ENCODE measurements at places on chromosomes 13 and 19. TPM values are rescaled to one million over a fixed set of nuclear protein-coding genes. Genes with fewer than 3 reads are reported as not detected.

DNA sequence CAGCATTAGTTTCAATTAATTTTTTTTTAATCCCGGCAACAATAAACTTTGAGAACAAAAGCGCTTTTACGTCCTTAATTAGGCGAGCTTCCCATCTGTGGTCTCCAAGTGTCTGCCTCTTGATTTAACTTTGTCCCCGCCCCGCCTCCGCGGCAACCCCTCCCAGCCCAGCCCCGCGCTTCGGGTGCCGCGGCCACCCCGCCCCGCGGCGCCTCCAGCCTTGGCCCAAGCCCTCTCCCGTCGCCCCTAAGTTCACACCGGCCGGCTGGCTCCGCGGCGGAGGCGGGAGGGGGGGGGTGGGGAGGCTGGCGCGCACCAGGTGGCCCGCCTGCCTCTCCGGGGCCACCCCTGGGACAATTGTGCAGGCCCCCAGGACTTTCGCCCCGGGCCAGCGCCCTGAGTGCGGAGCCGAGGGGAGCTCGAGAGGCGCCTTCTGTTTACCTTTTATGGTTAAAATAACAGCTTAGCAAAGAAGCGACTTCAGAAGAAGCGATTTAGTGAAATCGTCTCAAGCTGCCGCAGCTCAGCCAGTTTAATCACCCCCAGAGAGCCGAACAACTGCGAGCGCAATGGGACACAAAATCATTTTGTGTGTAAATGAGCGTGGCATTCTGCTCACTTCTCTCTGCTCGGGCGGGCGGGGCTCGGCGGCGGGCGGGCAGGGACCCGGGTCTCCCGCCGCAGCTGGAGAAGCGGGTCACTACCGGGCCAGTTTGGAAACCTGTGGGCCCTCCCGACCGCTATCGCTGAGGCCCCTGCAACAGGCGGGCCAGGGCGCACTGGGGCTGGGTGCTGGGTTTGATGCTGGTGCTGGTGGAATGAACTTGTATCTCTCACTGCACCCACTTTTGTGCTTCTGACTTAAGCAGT is 1.4 kb downstream of the KCTD15 start:
- peak; percentile 11 for ATAC-seq

GRCh38 chr19:33780746-33781145 is 15.9 kb upstream of the KCTD15 start:
- no peak for ATAC-seq

- peak; percentile 63 for ATAC-seq
Measured at GRCh38 chr13:44435142-44435918, 61.7 kb downstream of the SERP2 start.

GRCh38 chr19:18179957-18180356 is 6.3 kb downstream of the IFI30 start:
- ATAC-seq = no peak

- ATAC-seq = no peak
Measured at GRCh38 chr13:79448413-79448812, 32.5 kb upstream of the NDFIP2 start.

DNA sequence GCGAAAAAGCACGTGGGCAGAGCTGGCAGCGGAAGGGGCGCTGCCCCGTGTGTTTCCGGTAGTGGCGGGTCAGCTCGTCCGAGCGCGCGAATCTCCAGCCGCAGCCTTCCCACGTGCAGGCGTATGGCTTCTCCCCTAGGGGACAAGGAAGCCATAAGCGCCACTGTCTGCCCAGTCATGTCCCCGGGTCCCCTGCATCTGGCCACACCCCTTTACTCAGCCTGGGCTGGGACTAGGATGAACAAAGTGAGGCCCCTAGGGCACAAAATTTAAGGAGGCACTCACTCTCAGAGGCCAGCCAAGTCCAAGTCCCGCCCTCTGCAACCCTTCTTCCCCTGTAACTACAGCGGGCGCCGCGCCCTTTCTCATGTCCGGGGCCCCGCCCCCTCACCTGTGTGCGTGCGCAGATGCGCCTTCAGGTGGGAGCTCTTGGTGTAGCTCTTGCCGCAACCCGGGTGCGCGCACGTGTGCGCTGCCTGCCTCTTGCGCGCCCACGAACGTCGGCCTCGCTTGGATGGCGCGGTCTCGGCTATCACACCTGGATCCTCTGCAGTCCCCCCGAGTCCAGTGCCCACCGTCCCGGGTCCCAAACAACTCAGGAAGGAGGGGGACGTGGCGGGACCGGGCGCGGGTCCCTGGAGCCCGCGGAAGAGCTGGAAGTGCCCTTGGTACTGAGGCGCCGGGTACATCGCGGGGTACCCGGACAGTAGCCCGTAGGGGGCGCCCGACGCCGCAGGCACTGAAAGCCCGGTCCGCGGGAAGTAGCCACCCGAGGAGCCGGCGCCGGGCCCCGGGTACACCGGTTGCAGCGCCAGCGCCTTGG is 1.9 kb downstream of the KLF1 start:
- ATAC-seq = peak; percentile 8

DNA sequence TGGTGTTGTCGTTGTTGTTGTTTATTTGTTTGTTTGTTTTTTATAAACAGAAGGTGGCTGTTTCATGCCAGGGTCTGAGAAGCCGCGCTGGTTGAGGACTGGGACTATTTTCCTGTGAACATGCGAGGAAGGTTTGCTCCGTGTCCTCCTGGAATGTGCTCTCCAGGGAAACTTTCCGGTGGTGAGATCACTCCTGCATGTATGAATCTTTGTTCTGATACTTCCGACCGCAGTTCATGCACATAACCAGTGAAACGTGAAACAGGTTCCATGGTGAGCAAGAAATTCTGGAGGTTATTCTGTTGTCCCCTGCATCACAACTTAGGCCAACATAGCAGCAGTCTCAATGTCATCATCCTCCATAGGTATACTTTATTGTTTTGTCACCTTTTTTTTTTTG is 187.6 kb upstream of the ARGLU1 start:
- no peak for ATAC-seq

- ATAC-seq = no peak
Measured at GRCh38 chr13:93118081-93118615, 108.5 kb upstream of the GPC6 start.

GRCh38 chr13:107866032-107866940 is 349.1 kb downstream of the LIG4 start:
- peak; percentile 20 for ATAC-seq

DNA sequence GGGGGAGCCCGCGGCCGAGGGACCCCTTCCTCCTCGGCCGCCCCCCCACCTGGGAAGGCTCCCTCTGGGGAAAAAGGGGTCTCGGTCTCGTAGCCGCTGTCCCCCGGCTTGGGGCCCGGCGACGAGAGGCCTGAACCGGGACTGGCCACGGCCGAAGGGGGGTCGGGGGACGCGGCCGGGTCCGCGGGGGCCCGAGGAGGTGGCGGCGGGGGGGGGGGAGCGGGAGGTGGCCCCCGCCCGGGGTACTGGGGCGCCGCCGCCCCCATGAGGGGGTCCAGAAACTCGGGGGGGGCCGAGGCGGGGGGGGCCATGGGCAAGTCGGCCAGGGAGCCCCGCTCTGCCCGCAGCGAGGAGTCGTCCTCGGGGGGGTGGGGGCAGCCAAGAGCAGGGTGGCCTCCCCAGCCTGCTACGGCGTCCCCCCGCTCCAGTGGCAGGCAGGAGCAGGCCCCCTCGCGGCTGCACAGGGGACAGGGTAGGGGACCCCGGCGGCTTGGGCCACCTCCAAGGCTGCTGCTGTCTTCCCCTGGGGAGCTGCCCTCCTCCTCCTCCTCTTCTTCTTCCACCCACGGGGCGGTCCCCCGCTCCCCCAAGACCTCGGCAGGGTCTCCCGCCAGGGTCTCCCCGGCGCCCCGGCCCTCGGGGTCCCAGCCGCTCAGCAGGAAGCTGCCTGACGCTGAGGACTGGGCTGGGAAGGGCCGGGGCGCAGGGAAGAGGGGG is 12.9 kb downstream of the LMTK3 start:
- ATAC-seq = peak; percentile 9

DNA sequence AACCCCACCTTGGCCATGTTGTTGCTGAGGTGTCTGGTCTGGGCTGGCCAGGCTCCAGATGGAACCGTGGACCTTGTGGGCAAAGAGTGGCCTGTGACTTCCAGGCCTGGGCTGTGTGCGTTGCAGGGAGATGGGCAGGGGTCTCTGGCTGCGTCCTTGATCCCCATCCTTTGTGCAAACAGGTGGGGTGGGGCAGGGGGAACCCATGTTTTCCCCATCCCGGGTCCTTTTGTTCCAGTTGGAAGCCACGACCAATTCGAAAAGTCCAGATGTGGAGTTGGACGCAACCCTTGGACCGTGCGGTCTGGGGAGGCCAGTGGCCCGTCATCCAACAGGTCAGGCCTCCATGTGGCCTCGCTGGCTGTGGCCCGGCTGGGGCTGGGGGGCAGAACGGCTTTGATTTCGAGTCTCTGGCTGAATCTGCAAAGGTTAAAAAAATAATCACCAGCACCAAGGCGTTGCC is 13.1 kb upstream of the COMP start:
- ATAC-seq = no peak

DNA sequence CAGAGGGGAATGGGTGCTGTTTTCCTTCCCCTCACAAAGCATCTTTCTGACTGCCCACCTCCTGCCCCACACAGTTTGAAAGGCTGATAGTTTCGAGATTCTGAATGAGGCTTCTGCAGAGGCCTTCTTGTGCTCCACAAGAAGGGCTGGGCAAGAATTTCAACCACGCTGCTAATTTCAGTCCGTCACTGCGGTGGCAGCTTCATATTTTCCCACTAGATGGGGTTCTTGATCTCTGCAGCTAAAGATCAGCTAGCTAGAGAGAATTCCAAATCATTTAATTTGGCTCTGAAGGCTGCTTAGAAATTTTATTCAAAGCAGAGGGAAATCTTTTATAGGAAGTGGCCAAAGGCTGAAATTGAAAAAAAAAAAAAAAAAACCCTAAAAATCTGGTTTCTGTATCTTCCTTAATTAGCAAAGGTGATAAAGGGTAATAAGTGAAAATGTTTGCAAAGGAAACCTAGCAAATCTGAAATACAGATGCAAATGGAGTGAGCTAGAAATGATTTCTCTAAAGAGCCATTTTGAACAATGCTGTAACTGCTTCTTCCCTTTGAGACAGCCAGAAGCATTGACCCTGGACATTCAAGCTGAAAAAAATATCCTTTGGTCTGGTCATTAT is 38.0 kb upstream of the C13orf42 start:
- peak; percentile 92 for ATAC-seq

- ATAC-seq = no peak
Measured at GRCh38 chr13:37295071-37295470, 189.6 kb upstream of the CSNK1A1L start.

DNA sequence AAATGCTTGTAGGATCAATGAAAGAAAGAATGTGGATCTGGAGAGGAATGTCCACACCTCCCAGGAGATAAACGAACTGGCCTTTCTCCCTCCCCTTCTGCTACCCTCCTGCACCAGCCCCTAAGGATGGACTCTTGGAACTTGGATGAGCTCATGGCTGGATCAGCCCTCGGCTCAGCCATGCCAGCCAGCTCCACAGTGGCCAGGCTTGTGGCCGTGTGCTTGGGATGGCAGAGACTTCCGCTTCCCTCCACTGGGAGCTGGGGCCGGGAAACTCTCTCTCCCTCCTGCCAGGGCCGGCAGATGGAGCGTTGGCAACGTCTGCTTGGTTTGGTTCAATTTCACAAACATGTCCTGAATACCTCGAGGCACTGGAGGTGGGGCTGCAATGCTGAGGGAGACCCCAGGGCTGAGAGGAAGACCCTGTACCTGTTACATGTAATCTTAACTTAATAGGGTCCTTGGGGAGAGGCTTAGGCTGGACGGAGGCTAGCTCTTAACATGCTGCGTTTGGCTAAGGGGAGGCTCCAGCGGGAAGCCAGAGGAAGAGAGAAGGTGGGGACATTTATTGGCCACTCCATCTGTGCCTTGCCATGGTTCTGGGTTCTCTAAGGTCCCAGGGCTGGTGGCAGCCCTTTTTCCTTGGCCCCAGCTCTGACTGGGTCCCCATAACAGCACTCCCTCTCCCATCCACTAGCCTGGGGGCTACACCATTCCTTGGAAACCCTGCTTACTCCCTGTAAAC is 152.5 kb downstream of the IER2 start:
- ATAC-seq = no peak

GRCh38 chr13:20291675-20292074 is 59.6 kb upstream of the GJB6 start:
- no peak for ATAC-seq

DNA sequence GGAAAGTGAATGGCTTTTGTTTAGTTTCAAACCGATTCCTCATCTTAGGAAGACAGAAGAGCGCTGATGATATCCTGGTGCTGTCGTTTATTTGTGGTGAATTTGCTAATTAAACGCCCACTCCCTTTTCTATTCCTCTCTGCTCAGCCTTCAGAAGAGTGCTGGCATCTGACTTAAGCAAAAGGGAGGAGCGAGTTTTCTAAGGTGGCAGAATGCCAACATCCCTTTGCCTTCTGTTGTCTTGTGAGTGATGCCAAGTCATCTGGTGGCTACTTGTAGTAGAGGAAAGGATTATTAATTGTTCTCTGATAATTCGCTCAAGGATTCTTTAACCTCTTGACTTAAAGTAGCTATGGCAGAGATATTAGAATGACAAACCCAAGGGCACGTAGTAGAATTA is 68.1 kb downstream of the ERCC5 start:
- no peak for ATAC-seq

DNA sequence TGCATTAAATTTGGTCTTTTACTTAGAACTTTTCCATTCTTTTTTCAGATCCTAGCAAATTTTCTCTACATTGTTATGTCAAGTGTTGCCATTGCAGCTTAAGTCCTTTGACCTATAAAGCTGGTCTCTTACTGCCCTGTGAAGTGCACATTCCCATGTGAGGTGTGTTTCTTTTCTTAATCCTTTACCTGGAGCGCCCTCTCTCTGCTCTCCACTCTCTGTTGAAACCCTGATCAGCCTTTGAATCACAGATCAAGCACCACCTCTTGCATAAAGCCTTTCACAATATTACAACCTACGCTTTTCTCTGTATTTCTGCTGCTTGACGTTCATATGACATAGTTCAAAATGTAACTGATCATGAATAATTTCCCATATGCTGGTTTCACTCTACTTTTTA is 84.8 kb downstream of the PCDH17 start:
- ATAC-seq = no peak

DNA sequence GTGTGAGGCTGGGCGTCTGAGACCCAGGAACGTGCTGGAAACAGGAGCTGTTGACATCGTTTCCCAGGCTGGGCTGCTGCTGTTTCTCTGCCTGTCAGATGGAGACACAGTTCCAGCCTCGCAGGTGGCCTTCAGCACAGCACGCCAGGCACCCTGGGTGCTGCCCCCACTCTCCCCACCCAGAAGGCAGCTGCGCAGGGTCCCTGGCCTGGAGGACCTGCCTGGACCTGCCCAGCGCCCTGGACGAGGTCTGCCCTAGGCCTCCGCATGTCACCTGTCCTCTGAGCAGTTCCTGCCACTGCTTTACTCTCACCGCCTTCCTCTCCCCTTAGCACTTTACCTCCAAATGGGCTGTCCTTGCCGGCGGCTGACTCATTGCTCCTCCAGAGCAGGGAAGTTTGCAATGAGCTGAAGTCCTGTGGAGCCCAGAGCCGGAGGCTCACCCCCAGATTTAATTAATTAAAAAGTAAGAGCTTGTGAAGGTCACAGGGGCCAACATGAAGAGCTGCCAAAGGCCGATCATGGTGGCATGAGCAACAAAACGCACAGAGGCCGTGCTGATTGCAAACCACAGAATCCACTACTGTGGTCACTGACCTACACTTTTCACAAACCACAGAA is 32.2 kb downstream of the C13orf46 start:
- ATAC-seq = no peak

GRCh38 chr13:114235697-114236096 is 1.0 kb downstream of the CDC16 start:
- ATAC-seq = no peak

Gene DENND1C
- 1.1 TPM for total RNA-seq

Gene ZNF556
- total RNA-seq = not detected

Gene PRSS57
- total RNA-seq = not detected

Gene ITGBL1
- 0.25 TPM for total RNA-seq

Gene PRTN3
- total RNA-seq = not detected

Gene NALCN
- total RNA-seq = 2.4 TPM

Gene MISP3
- 2.7 TPM for total RNA-seq

Gene SIGLEC5
- total RNA-seq = not detected

Gene NFIX
- 0.13 TPM for total RNA-seq

Gene YJEFN3
- 4.2 TPM for total RNA-seq

Gene IL4I1
- total RNA-seq = 0.21 TPM

Measured in motor neuron (in vitro differentiated cells).